ENCODE measurements at places on chromosomes 12 and 14.

GRCh38 chr12:4439736-4440135 lies 5.9 kb downstream of the FGF6 start:
- no peak for DNase-seq

- DNase-seq = no peak
Measured at GRCh38 chr14:42229976-42230375, 623.3 kb downstream of the LRFN5 start.

DNA sequence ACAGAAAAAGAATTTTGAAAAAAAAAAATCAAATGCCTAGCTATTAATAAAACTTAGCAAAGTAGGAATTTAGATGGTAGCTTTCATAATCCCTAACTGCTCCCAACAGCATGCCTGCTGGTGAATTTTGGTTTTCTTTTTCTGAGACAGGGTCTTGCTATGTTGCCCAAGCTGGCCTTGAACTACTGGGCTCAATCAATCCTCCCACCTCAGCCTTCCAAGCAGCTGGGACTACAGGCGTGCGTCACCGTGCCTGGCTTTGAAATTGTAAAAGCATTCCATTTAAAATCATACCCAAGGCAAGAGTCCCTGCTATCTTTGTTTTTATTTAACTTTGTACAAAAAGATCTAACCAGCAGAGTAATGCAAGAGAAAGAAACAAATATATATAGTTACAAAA lies 20.7 kb downstream of the FBXO21 start:
- DNase-seq = no peak

DNA sequence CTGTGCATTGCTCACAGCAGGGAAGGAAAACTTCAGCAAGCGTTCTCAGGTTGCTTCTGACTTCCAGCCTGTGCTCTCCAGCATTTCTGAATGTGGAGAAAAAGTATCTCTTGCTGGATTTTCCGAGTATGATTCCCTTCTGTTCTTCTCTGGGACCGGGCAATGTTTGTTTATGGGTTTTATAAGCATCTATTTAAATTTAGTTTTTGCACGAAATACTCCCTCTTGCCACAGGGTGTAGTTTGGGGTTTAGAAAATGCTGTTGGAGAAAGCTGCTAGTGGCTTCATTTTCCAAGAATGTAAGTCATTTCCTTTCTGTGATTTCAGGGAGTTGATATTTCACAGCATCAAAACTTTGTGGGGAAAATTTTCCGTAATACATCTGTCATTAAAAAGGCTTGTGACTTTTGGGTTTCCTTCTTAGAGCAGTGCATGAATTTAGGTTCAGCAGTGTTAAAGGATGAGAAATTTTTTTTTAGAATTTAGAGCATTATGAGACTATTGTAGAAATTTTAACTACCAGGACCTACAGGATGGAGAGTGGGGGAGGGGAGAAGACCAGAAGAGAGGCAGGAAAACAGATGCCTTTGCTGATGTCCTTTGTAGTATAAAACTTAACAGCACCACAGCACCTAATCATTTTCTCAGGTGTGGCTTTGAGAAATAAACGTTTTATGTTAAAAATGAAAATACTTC lies 1.5 kb downstream of the FRMD6 start:
- no peak for DNase-seq

GRCh38 chr12:9669534-9669933 lies at the start of gene CLEC2D:
CLEC2D (plus strand) TSS chr12:9669713; CDS start chr12:9669735, 22 bp downstream.
- peak; percentile 41 for DNase-seq

GRCh38 chr14:58066115-58066514 lies 85.9 kb downstream of the ARMH4 start:
- DNase-seq = no peak

- DNase-seq = no peak
Measured at GRCh38 chr14:93898731-93899130, 28.4 kb upstream of the FAM181A start.

GRCh38 chr12:64911081-64911480 lies 86.6 kb downstream of the TBC1D30 start:
- no peak for DNase-seq

DNA sequence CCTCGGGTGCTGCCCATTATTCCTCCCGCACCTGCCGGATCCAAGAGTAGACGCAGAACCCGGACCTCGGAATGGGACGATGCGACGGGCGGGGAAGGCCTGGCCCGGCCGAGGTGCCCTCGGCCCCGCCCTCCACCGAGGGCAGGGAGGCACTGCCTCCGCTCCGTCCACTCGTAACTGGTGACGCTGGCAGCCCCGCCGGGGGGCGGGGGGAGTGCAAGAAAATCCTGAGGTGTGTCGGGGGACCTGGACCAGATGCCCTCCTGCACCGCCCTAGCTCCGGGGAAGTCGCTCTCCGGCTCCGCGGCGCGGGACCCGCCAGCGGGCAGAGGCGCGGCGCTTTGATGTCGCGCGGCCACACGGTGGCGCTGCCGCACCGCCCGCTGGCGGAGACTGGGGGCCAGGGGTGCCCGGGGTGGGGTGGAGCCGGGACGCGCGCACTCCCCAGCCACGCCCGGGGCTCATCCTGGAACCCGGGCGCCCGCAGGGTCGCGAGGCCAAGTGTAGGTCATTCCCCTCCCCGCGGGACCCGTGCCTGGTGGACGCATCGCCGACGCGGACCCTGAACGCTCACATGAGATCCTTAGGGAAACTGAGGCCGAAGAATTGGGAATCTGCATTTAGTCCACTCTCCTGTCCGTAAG lies 202.8 kb downstream of the TTC8 start:
- peak; percentile 68 for DNase-seq

- DNase-seq = no peak
Measured at GRCh38 chr14:57417228-57417627, 26.8 kb downstream of the NAA30 start.

DNA sequence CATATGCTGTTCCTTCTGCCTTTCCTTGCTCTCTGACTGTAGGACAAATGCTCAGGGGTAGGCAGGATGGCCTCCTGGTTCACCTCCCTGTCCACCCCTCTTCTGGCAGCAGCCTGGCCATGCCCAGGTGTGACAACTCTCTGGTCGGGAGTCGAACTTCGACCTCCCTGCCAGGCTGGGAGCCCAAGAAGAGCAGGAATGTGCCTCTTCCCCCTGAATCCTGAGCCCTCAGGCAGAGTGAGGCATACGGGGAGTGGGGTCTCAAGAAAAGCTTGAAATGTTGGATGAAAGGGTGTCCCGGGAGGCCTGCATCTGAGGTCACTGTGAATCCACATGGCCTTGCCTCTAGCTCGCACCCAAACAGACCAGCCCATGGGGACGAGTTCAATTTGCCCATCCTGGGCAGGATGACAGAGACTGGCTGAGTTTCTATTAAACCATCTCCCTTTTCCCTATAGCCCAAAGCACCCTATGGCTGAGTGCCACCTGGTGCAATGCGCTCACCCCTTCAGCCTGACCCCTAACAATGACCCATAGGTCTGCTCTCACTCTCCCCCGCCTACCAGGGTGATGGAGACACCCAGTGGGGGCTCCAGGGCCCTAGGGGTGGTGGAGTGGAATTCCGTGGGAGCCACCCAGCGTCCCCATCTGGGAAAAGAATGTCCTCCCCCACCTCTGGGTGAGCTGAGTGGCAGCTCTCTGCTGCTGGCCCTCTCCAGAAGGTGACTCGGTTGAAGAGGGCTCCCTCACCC lies 52.9 kb upstream of the DIO3 start:
- peak; percentile 3 for DNase-seq

- DNase-seq = no peak
Measured at GRCh38 chr14:22383515-22384166, 205.4 kb downstream of the DAD1 start.

- no peak for DNase-seq
Measured at GRCh38 chr14:79658221-79658620, 553.1 kb downstream of the DIO2 start.

- no peak for DNase-seq
Measured at GRCh38 chr12:117863002-117863709, 105.6 kb downstream of the KSR2 start.

- no peak for DNase-seq
Measured at GRCh38 chr14:20560961-20561360, at the start of gene RNASE9. RNASE9 (minus strand) TSS chr14:20561047.

DNA sequence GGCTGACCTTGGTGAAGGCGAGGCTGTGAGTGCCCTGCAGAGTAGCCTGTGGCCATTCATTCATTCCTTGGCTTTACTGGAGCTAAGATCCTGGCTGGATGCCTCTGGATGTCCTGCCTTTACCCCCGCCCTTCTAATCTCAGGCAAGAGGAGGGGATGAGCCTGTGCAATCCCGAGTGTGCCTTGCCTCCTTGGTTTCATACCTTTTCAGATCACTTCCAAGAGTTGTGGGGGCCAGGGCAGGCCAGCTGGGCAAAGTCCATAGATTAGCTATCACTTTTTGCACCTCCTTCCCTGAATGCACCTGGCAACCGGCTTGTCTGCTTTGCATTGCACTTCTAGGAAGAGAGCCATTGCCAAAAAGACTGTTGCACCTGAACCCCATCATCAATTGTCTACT lies 1.5 kb downstream of the VRTN start:
- no peak for DNase-seq

DNA sequence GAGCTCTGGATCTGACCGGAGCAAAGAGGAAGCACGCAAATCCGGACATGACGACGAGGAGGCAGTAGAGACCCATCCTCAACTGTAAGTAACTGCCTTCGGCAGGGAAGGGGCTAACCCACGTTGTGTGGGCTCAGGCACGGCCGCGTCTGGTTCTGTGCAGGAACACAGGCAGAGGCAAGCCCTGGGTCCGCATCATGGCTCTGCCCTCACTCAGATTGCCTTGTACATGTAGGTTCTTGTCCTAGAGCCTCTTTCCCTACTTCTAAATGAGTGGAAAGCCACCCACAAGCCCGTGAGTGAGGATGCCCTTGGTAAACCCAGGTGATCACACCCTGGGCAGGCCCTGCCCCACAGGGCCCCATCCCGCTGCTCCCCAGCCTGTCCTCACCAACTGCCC lies 8.9 kb upstream of the RPLP0 start:
- no peak for DNase-seq

DNA sequence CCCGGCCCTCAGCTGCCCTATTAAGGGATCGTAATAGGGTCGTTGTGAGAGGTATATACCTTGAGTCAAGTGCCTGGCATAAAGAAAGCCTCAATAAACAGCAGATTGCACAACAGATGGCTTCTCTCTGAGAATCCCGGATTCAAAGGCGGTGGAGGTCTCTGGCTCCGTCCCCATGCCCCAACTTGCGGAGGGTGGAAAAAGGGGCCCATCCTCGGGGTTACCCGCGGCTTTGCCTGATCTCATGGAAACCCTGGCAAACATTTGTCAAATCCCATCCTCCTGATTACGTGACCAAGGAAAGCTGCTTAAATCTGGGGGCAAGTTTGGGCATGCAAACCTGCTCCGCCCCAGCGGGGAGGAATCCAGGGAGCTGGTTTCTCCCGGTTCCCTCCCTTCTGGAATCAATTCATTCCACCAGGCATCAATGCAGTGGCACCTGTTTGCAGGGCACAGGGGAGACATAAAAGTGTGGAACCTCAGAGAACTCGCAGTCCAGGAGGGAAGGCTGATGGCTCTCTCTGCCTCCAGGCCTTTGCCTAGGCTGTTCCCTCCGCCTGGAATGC lies 12.3 kb downstream of the TRPV4 start:
- DNase-seq = no peak

DNA sequence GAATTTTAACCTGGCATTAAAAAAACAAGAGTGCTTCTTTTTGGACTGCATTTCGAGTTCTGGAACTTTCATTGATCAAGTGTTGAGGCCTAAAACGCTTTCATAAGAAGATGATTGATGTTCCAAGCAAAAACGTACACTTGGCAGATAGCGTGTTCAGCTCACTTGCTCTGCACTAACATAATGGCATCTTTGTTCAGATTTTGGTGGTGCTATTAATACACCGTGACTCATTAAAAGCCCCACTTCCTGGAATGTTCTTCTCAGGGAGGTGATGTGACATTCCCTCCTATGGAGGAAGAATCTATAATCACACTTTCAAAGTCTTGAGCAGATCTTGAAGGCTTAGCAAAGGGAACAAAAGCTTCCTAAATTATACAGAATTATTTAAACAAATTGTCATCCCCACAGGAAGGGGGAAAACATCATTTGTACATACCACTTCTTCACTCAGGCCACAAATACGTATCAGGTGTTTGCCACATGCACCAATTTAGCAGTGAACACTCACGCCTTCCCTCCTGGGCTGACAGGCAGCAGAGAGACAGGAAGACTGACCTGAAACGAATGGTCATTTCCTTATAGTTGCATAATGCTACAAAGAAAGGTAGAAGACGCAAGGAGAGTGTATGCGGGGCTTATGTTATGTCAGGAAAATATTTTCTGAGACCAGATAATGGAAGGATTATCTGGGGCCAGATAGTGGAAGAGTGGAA lies 15.4 kb downstream of the HSP90AA1 start:
- no peak for DNase-seq

GRCh38 chr12:32726286-32726685 lies 29.4 kb downstream of the YARS2 start:
- DNase-seq = no peak

DNA sequence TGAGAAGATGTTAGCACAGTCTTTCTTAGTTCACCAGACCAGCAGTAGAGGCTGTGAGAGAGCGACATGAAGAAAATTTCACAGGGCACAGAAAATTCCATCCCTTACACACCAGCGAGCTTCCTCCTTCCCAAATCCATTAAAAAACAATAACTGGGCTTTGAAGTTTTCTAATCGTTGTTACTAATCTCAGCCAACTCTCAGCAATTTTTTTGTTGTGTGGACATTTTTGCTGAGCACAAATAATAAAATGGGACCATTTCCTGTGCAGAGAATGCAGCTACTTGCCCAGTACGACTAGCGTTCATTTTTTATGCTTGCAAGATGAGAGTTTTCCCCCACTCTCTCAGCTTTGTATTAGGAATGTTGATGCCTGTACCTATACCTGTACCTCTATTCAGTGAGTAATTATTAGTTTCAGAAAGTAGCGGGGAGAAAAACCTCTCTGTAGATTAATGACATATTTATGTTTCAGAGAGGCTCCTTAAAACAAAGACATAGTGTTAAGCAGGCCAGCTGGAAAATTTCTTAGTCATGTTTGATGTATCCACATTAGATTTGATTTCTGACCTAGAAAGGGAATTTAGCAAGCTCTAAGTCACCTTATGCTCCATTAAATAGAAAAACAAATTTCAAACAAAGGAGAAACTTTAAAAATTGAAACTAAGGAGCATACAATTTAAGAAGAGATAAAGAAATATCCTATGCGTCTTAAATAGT lies 146.5 kb downstream of the SRGAP1 start:
- DNase-seq = no peak

GRCh38 chr12:32455607-32456071 lies 56.3 kb downstream of the FGD4 start:
- no peak for DNase-seq

GRCh38 chr12:26177283-26177682 lies 18.1 kb upstream of the SSPN start:
- DNase-seq = no peak

DNA sequence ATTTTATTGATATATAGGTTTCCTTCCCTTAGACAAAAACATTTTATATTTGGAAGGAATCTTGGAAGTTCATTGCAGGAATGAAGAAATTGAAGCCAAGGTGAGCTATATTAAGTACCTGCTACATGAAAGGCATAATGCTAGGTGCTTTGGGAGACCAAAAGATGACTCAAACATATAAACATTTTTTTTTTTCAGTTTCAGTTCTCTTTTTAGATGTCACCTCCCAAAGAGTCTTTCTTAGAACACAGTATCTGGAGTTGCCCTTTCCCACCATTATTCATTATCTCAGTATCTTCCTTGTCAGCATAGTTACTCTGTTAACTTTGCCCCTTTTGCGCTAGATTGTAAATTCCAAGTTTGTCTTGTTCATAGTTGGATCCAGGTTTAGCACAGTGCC lies 1.1 kb downstream of the LIN52 start:
- DNase-seq = no peak

- no peak for DNase-seq
Measured at GRCh38 chr12:84920331-84920730, 7.7 kb upstream of the SLC6A15 start.
